Globus pallidus (tissue), 1 donor: ENCODE measurements at places on chromosomes 5 and 9.

GRCh38 chr5:172760959-172761358 is 10.0 kb downstream of the DUSP1 start:
- no peak for DNase-seq

GRCh38 chr9:97763874-97764273 is 66.7 kb upstream of the XPA start:
- no peak for DNase-seq

DNA sequence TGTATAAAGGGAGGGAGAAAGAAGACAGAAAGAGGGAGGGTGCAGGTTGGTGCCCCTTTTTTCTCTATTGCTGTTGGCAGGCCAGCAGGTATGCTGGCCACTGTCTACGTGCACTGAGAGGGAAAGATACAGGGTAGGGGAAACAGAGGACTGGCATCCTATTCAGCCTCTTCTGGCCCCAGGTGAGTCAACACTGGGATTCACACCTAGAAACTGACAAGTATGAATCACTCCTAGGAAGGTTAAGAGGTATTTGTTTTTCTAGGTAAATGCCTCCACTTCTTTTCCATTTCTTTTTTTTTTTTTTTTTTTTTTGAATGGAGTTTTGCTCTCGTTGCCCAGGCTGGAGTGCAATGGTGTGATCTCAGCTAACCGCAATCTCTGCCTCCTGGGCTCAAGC is 2.8 kb upstream of the UBAP1 start:
- no peak for DNase-seq

DNA sequence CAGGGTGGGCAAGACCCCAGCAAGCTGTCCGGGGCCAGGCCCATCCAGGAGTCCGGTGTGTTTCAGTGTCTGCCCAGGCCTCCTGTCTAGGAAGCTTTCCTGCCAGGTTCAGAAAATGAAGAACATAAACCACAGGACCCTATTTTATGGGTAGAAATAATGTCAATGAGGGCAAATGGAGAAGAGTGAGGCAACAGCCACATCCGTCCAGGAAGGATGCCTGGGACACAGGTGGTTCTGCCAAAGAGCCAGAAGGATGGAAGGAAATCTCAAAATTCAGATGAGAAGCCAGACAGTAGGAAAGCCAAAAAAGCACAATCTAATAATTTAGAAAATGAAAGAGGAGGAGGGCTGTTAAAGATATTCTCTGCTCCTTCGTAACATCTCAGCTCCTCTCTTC is 262.3 kb downstream of the AUH start:
- no peak for DNase-seq

- DNase-seq = peak; percentile 40
Measured at GRCh38 chr5:178230879-178231538, 1.6 kb downstream of the PHYKPL start.

DNA sequence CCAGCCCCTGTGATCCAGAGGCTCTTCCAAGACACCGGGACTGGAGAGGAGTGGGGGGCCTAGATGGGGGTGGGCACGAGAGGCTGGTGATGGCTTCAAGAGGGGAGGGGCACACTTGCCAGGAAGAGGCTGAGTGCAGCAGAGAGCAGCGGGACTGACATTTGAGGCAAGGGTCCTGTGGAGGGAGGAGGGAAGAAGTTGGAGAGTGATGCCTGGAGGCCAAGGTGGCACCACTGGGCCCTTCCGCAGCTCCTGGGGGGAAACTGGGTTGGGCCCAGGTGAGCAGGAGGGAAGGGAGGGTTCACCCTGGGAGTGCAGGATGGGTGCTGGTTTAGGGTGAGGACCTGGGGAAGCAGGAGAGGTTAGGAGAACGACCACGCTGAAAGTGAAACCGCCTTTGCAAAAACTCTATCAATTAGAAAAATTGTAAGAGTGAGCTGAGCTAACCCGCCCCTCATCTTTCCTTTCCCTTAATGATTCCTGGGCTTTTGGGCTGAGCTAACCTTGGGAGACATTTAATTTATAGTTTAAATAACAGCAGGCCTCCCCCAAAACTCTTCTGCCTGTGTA is 26.2 kb downstream of the ABO start:
- DNase-seq = no peak

DNA sequence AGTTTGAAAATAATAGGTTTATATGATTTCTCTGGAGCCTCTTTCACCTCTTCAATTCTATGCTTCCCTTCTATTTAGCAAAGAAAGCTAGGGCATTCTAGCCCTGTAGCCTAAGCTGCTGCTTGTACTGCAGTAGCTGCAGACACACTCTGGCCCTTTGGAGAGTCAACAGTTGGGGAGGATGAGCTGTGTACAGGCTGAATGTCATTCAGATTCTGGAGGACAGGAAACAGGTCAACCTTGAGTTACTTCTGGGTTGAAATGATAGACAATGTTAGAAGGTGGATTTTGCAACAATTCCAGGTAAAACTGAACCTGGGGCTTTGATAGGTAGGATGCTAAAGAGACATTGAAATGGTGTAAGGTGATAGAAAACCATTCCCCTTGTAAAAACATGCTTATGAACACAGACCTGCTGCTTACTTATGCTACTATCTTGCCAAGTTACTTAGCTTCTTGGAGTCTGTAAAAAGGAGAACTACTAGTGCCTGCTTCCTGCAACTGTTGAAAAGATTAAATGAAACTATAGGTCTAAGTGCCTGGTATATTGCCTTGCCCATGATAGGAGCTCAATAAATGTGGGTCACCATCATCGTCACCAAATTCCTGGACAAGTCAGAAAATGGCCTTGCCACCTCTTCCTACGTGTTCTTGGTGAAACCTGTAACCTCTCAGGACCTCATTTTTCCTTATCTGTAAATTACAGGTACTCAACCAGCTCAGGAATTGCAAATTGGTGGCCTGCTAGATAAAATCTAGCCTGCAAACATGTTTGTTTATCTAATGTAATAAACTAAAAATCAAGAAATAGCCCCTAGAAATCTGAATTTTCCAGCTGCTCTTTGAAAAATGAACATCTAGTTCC is 83.7 kb downstream of the GALNT10 start:
- DNase-seq = no peak

GRCh38 chr5:158465086-158465972 is 606.4 kb upstream of the CLINT1 start:
- DNase-seq = no peak

- no peak for DNase-seq
Measured at GRCh38 chr5:31247381-31247780, 53.9 kb downstream of the CDH6 start.

GRCh38 chr9:6639622-6640021 is 5.9 kb downstream of the GLDC start:
- no peak for DNase-seq

DNA sequence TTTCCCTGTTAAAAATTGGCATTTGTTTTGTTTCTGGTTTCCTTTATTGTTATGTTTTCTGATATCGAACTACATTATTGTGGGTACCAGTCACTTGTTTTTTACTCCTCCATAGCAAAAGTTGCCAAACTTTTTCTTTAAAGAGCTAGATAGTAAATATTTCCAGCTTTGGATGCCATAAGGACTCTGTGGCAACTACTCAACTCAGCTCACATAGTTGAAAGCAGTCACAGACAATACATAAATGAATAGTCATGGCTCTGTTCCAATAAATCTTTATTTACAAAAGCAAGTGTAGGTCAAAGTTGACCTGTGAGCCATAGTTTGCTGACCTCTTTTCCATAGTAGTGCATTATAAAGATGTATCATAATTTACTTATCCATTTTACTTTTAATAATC is 305.0 kb downstream of the RASEF start:
- DNase-seq = no peak

DNA sequence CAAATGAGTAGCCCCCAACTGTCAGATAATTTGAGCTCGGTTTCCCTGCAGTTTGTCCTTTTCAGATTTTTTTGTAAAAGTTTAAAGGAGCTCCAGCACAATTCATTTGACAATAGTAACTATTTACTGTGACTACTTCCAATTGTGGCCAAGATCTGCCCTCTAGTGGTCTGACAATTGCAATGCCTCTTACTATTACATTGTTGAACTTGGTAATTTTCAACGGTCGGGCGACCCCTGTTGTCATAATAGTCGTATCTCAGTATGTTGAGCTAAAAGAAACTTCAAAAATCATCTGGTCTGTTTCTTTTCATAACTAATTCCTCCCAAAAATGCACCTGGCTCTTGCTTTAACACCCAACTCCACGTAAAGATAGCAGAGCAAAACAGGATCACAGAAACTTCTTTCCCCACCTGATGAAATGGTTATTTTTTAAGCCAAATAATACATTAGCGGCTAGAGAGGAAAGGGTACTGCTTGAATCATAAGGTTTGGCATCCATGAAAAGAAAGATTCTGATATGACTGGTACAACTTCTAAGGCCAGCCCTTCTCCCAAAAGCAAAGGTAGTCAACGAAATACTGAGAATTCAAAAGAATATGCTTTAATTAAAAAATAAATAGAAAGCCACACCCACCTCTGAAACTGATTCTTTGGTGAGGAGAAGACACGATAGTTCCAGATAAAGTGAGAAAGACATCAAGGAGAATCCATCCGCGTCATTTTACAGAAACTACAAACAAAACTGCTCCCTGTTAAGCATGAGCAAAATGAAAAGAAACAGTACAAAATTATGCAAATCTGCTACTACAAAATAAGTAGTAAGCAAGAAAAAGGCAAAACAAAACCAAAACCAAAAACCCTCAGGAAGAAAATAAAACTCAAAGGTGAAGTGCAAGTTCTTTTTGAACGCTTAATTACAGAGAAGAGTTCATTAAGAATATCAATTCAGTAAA is 76.9 kb upstream of the HTR4 start:
- DNase-seq = peak; percentile 85

GRCh38 chr5:91703128-91703527 is 320.0 kb upstream of the ARRDC3 start:
- DNase-seq = no peak

DNA sequence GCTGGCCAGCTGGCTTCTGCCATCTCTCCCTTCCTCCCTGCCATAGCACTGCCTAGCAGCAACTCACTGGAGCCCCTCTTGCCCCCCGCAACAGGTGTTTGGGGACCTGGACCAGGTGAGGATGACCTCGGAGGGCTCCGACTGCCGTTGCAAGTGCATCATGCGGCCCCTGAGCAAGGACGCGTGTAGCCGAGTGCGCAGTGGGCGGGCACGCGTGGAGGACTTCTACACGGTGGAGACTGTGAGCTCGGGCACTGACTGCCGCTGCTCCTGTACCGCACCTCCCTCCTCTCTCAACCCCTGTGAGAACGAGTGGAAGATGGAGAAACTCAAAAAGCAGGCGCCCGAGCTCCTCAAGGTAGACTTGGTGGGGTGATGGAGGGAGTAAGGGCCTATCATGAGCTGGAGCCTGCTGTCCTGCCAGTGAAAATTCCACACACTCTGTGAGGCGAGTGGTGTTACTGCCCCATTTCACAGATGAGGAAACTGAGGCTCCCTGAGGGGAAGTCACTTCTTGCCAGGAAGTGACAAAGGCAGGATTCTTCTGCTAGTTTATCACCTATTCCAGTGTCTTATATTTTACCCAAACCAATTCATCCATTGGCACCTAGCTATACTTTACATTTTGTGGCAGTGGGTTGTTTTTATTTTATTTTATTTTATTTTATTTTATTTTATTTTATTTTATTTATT is 10.1 kb downstream of the OLFML2A start:
- no peak for DNase-seq

GRCh38 chr5:167966979-167967378 is 324.5 kb upstream of the WWC1 start:
- DNase-seq = no peak

- no peak for DNase-seq
Measured at GRCh38 chr5:133083901-133084300, 32.1 kb downstream of the HSPA4 start.

DNA sequence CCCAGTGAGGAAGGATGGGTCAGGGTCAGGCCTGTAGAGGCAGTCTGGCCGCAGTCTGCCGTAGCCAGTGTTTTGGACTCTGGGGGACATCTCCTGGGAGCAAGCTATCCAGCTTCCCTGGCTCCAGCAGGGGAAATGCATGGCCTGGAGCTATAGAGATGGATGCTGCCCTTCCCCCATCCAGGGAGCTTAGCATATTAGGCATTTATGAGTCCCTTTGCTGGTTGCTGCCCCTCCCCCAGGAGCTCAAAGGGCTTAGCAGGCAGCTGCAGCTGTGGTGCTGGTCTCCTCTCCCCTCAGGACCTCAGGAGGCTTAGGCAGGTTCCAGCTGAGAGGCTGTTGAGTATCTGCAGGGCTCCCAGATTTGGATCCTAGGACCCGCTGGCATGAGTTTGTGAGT is 1158.7 kb downstream of the DTWD2 start:
- DNase-seq = no peak

DNA sequence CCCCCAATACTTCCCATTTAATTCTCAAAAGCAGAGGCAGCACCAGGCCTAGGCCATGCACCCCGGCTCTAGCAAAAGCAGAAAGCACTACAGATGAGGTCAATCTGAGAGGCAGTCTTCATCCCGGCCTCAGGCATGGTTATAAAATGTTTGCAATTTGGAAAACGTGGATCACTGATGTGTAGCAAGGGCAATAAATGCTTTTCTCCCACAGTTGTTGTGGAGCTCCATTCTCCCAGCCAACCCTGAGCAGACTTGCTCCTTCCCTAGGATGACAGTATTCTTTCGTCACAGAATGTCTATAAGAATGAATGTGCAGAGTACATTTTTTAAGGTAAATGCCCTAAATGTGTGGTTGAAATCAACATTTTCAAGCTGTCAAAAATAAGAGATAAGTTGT is 157.3 kb upstream of the DAPK1 start:
- DNase-seq = no peak

DNA sequence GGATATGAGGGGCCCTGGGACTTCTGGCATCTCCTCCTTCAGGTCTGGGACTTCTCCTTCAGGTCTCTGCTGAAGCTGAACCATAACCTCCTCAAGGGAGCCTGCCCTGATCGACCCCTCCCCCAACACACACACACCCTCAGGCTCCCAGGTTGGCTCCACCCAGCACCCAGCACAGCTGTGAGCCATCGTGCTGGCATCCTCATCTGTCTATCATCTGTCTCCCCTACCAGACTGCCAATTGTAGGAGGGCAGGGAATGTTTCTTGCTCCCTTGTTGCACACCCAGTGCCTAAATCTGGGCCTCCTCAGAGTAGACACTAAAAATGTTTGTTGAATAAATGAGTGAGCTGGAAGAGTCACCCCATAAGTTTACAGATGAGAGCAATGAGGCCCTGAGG is 71.4 kb downstream of the LRSAM1 start:
- DNase-seq = no peak
